ENCODE measurements at places on chromosomes 5 and 9. TPM values are rescaled to one million over a fixed set of nuclear protein-coding genes. Genes with fewer than 3 reads are reported as not detected.

PRR16 gene
- 1.3 TPM for total RNA-seq

PTGS1 gene
- not detected for total RNA-seq

- DNase-seq, result no peak
Measured at GRCh38 chr5:35253582-35253981, 23.3 kb upstream of the PRLR start.

GRCh38 chr9:127942216-127943010 lies 4.8 kb upstream of the DPM2 start:
- peak; percentile 77 for DNase-seq

GRCh38 chr5:163867324-163867723 lies 361.9 kb downstream of the MAT2B start:
- DNase-seq, result no peak

MARCHF11 gene
- not detected for total RNA-seq

GRCh38 chr9:103304797-103305196 lies 309.7 kb downstream of the CYLC2 start:
- no peak for DNase-seq

- DNase-seq, result no peak
Measured at GRCh38 chr5:42656651-42657015, 100.0 kb upstream of the CCDC152 start.

FAXDC2 gene
- 0.12 TPM for total RNA-seq

- DNase-seq, result no peak
Measured at GRCh38 chr9:106622164-106622487, 240.8 kb upstream of the ZNF462 start.

Measured in Daoy (cell line).